Memory B cell (primary cell): ENCODE measurements at places on chromosomes 3 and 15.

GRCh38 chr3:80232760-80233159, 465.0 kb upstream of the ROBO1 start:
- H3K27ac ChIP-seq, result no peak overlapping the region
- H3K4me3 ChIP-seq, result no peak overlapping the region
- no peak for DNase-seq
- no peaks in the 10 kb centered on the region for H3K36me3 ChIP-seq
- H3K4me1 ChIP-seq, result no peaks in the 10 kb centered on the region

DNA sequence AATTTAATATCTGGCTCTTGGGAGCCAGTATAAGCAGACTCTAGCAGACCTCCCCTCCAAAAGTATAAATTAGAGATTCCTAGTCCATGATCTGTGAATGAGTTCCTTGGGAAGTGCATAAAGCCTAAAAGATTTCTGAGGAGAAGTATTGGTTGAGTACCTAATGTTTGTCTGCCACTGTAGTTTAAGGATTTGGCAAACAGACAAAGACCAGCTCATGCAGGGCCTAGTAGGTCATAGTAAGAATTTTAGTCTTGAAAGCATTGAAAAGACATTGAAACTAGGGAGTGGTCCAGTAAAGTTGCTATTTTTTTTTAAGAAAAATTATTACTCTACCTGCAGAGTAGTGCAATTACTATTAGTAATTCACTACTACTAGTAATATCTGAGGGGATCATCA, 67.5 kb downstream of the SPRED1 start:
- DNase-seq, result no peak
- no peaks in the 10 kb centered on the region for H3K36me3 ChIP-seq
- H3K27me3 ChIP-seq, result no peaks in the 10 kb centered on the region
- H3K27ac ChIP-seq, result no peak overlapping the region

GRCh38 chr15:55800216-55800615, 57.3 kb upstream of the PRTG start:
- no peak for DNase-seq
- no peaks in the 10 kb centered on the region for H3K36me3 ChIP-seq
- H3K27me3 ChIP-seq, result peaks cover 12% of the 10 kb centered on the region
- no peak overlapping the region for H3K4me3 ChIP-seq
- no peak overlapping the region for H3K27ac ChIP-seq

DNA sequence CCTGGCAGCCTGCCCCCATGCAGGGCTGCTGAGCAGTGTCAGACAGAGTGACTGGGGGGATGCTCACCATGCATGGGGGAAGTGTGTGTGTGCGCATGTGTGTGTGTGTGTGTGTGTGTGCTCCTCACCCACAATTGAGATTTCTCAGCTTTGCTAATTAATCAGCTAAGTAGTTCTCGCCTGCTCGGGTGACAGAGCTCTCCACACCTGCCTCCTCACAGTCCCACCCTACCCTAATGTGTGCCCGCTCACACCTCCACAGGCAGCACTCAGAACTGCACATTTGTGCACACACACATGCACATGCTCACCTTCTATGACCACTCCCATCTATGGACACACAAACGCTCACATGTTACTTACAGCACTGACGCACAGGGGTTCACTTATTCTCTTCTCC, 37.3 kb downstream of the CACNA2D2 start:
- no peaks in the 10 kb centered on the region for H3K4me1 ChIP-seq
- H3K4me3 ChIP-seq, result no peak overlapping the region
- no peak overlapping the region for H3K27ac ChIP-seq
- H3K36me3 ChIP-seq, result no peaks in the 10 kb centered on the region
- H3K27me3 ChIP-seq, result peaks cover 1% of the 10 kb centered on the region

GRCh38 chr15:67564021-67564967, 21.8 kb downstream of the MAP2K5 start:
- DNase-seq, result no peak
- no peak overlapping the region for H3K4me3 ChIP-seq
- no peaks in the 10 kb centered on the region for H3K27me3 ChIP-seq
- H3K4me1 ChIP-seq, result peaks cover 11% of the 10 kb centered on the region
- peaks cover 31% of the 10 kb centered on the region for H3K36me3 ChIP-seq

DNA sequence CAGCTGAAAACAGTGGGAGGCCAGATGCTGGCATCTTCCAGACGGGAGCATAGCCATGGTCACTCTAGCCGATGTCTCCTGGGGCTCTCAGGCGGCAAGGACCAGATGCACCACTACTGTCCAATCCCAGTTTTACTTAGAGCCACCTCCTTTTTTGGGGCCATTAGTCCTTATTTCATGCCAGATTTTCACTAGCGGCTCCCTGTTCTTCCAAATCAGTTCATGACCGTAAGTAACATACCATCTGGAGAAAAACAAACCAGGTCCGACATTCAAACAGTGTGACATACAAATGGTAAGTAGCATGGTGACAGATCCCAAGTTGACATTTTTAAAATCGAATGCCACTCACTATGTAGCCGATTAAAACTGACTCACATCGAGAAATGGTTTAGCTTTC, 4.1 kb upstream of the MAP6D1 start:
- no peak overlapping the region for H3K27ac ChIP-seq
- H3K4me1 ChIP-seq, result no peaks in the 10 kb centered on the region

GRCh38 chr15:43238671-43239131, 17.9 kb upstream of the EPB42 start:
- H3K27me3 ChIP-seq, result no peaks in the 10 kb centered on the region
- no peak overlapping the region for H3K4me3 ChIP-seq
- peaks cover 6% of the 10 kb centered on the region for H3K4me1 ChIP-seq
- no peak overlapping the region for H3K27ac ChIP-seq
- no peaks in the 10 kb centered on the region for H3K36me3 ChIP-seq

DNA sequence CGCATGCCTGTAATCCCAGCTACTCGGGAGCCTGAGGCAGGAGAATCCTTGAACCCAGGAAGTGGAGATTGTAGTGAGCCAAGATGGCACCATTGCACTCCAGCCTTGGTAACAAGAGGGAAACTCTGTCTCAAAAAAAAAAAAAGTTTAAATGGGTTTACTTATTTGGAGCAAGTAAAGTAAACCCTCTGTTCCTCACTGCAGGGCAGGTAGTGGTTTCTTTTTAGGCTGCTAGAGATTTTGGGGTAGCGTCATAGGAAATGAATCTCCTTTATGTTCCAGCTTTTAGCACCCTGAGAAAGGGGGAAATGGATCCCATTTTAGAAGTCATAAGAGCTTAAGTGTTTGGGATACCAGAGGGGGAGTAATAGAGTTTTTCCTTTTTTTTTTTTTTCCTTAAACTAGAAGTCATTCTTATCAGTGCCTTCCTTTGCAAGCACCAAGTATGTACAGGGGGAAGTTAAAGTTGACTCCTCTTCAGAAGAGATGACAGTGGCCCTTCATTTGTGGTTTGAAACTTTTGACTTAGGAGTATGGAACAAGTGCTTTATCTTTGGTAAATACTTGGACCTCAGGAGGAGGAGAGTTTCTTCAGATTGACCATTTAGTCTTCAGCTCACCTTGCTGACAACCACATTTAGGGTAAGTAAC, 8.0 kb downstream of the PXK start:
- peak overlapping the region; percentile 54 for H3K4me3 ChIP-seq
- peaks cover 39% of the 10 kb centered on the region for H3K4me1 ChIP-seq
- peaks cover 17% of the 10 kb centered on the region for H3K36me3 ChIP-seq
- H3K27ac ChIP-seq, result peak overlapping the region; percentile 72

GRCh38 chr15:34102175-34102925, 467 bp downstream of the PGBD4 start:
- H3K36me3 ChIP-seq, result peaks cover 10% of the 10 kb centered on the region
- peak; percentile 11 for DNase-seq
- H3K27me3 ChIP-seq, result no peaks in the 10 kb centered on the region
- peak overlapping the region; percentile 95 for H3K4me3 ChIP-seq

GRCh38 chr15:85316244-85316934, 64.0 kb upstream of the AKAP13 start:
- H3K27ac ChIP-seq, result peak overlapping the region; percentile 99
- DNase-seq, result no peak
- H3K36me3 ChIP-seq, result peaks cover 22% of the 10 kb centered on the region
- peaks cover 41% of the 10 kb centered on the region for H3K4me1 ChIP-seq

GRCh38 chr15:29860872-29861271, 38.6 kb upstream of the TJP1 start:
- no peak for DNase-seq
- peaks cover 3% of the 10 kb centered on the region for H3K27me3 ChIP-seq
- H3K4me1 ChIP-seq, result no peaks in the 10 kb centered on the region
- no peak overlapping the region for H3K4me3 ChIP-seq
- H3K36me3 ChIP-seq, result no peaks in the 10 kb centered on the region
- H3K27ac ChIP-seq, result no peak overlapping the region

GRCh38 chr3:188125076-188125475, 28.9 kb upstream of the LPP start:
- DNase-seq, result no peak
- no peaks in the 10 kb centered on the region for H3K27me3 ChIP-seq
- H3K4me3 ChIP-seq, result no peak overlapping the region

GRCh38 chr15:32959077-32959476, 235.4 kb downstream of the FMN1 start:
- no peaks in the 10 kb centered on the region for H3K4me1 ChIP-seq
- H3K4me3 ChIP-seq, result no peak overlapping the region
- no peaks in the 10 kb centered on the region for H3K36me3 ChIP-seq
- peaks cover 10% of the 10 kb centered on the region for H3K27me3 ChIP-seq
- no peak for DNase-seq

- H3K4me3 ChIP-seq, result no peak overlapping the region
- no peaks in the 10 kb centered on the region for H3K27me3 ChIP-seq
- no peaks in the 10 kb centered on the region for H3K36me3 ChIP-seq
- H3K4me1 ChIP-seq, result no peaks in the 10 kb centered on the region
Measured at GRCh38 chr15:27833974-27834373, 265.1 kb downstream of the OCA2 start.

DNA sequence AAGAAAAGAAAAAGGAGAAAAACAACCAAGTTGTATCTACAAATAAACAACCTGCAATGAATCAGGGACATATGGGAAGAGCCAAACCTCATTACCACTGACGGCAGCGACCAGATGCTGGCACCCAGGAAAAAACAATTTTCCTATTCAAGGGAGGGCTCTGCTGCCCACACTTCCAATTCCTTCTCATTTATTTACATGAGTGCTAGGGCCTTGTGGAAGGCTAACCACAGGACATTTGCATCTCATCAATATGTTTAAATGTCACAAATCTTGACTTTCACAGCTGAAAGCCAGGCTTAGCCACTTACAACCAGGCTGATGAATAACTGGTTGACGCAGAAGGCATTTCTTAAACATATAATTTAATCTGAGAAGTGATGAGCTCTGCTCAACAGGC, 36.0 kb downstream of the RFTN1 start:
- H3K27ac ChIP-seq, result no peak overlapping the region
- DNase-seq, result no peak
- H3K4me1 ChIP-seq, result peaks cover 20% of the 10 kb centered on the region
- peaks cover 1% of the 10 kb centered on the region for H3K27me3 ChIP-seq
- no peak overlapping the region for H3K4me3 ChIP-seq
- peaks cover 7% of the 10 kb centered on the region for H3K36me3 ChIP-seq

- H3K27me3 ChIP-seq, result peaks cover 17% of the 10 kb centered on the region
- no peak overlapping the region for H3K4me3 ChIP-seq
- no peak overlapping the region for H3K27ac ChIP-seq
- DNase-seq, result no peak
Measured at GRCh38 chr15:91135201-91136130, 35.4 kb downstream of the SV2B start.

GRCh38 chr3:191376516-191377141, 46.3 kb upstream of the UTS2B start:
- peak overlapping the region; percentile 52 for H3K27ac ChIP-seq
- no peak overlapping the region for H3K4me3 ChIP-seq
- no peak for DNase-seq
- H3K4me1 ChIP-seq, result peaks cover 29% of the 10 kb centered on the region
- no peaks in the 10 kb centered on the region for H3K27me3 ChIP-seq
- H3K36me3 ChIP-seq, result peaks cover 28% of the 10 kb centered on the region

GRCh38 chr15:64634576-64635498, 140.6 kb downstream of the RBPMS2 start:
- no peak for DNase-seq
- peaks cover 30% of the 10 kb centered on the region for H3K4me1 ChIP-seq
- H3K4me3 ChIP-seq, result peak overlapping the region; percentile 33

- peaks cover 7% of the 10 kb centered on the region for H3K4me1 ChIP-seq
- peaks cover 25% of the 10 kb centered on the region for H3K36me3 ChIP-seq
- no peak overlapping the region for H3K4me3 ChIP-seq
Measured at GRCh38 chr15:51874751-51875644, 45.5 kb downstream of the TMOD3 start.

DNA sequence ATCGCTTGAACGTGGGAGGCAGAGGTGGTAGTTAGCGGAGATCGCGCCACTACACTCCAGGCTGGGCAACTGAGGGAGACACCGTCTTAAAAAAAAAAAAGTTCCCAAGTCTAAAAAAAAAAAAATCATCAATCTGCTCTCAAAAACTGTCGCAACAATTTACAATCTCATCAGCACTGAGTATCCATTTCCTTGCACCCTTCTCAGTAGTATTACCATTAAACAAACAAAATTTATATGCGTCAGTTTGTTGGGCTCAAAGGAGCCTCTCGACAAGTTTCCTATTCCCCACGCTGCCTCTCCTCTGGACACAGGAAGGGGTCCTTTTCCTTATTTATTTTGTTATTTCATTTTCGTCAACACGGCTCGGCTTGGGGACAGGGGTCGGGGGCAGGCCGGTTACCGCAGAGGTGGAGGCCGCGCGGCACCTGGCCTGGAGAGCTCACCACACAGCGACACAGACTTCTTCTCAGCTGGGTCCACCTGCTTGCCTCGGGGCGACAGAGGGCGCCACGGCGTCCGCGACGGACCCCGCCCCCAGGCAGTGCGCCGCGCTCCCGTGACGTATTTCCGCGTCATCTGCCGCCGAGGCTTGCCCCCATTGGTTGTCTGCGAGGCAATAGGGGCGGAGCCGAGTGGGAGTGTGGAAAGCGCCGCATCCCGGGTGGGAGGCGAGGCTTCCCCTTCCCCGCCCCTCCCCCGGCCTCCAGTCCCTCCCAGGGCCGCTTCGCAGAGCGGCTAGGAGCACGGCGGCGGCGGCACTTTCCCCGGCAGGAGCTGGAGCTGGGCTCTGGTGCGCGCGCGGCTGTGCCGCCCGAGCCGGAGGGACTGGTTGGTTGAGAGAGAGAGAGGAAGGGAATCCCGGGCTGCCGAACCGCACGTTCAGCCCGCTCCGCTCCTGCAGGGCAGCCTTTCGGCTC, at the start of gene MAP2K1:
MAP2K1 (plus strand) TSS at position 709 of the 920 bp plus-strand sequence. CDS start 436 bp downstream, outside the sequence.
- H3K4me3 ChIP-seq, result peak within 1 kb of the TSS; percentile 95
- peak; percentile 96 for DNase-seq

DNA sequence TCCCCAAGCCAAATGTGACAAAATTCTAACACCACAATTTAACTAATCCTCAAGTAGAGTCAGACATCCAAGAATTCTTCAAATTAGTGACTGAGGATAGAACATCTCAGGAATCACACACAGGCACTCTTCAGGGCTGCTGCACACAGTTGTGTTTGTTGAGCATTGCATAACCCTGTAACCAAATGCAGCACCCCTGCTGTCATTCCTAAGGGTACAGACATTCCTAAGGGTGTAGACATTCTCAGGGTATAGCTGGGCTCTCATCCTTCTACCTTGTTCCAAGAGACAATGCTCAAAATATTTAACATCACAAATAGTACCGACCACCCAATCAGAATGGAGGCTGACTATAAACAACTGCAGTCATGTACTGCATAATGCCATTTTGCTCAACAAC, 107.1 kb upstream of the UBE2E2 start:
- H3K27me3 ChIP-seq, result peaks cover 4% of the 10 kb centered on the region
- peaks cover 1% of the 10 kb centered on the region for H3K36me3 ChIP-seq
- H3K4me1 ChIP-seq, result peaks cover 13% of the 10 kb centered on the region
- no peak for DNase-seq
- H3K27ac ChIP-seq, result no peak overlapping the region
